ENCODE measurements at places on chromosomes 1 and 21.

DNA sequence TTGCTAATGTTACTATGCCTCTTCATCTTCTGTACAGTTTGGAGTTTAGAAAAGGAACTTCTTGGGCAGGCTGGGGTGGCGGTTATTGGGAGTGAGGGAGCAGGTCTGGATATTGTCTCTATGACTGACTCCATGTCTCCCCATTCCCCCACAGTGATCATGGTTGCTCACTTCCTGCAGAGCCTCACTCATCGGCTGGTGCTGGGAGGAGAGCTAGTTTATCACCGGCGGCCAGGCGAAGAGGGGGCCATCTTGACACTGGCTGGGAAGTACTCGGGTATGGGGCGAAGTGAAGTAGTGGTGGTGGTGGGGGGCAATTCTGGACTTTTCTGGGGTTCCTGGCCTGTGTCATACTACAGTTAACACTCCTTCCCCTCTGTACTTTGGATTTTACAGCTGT, 2.2 kb downstream of the TOMM40L start:
- DNase-seq = no peak

- no peak for DNase-seq
These were observed 16.2 kb upstream of the CACHD1 start for GRCh38 chr1:64453688-64454087.

- DNase-seq = no peak
These were observed 7.1 kb downstream of the SMPDL3B start for GRCh38 chr1:27941671-27942540.

DNA sequence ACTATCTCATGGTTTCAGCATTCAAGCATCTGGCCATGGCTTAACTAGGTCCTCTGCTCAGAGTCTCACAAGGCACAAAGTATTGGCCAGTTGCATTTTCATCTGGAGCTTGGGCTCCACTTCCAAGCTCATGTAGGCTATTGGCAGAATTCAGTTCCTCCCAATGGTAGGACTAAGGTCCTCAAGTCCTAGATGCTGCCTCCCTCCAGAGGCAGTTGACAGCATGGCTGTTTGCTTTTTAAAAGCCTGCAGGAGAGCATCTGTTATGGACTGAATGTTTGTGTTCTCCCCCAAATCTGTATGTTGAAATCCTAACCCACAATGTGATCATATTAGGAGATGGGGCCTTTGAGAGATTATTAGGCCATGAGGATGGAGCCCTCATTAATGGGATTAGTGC, 38.0 kb upstream of the HLX start:
- no peak for DNase-seq

DNA sequence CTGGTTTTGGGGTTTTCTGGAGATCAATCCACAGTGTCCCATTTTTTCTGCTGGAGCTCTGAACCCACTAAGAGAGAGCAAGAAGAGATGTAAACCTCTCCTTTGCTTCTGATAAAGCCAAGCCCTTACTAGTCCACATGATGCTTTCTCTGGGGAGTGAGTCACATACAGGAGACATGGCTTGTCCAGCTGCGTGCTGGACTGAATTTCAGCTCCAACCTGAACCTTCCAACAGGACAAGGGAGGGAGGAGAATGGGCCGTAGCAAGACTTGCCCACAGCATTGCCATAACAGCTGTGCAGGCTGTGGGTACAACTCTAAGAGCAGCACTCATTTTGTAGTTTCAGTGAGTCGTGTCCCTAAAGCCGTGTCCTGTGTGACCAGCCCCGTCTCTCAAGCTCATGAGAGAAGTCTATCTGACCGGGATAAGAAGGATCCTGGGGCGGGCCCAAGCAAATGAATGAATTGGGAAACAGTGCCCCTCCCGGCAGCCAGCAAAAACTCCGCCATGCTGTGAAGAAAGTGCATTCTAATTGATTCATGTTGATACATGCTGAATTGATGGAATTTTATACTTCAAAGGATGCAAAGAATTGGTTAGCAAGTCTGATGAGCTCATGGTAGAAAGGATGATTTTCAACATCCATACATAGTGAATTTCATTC, 195.2 kb downstream of the GABPA start:
- peak; percentile 75 for DNase-seq

DNA sequence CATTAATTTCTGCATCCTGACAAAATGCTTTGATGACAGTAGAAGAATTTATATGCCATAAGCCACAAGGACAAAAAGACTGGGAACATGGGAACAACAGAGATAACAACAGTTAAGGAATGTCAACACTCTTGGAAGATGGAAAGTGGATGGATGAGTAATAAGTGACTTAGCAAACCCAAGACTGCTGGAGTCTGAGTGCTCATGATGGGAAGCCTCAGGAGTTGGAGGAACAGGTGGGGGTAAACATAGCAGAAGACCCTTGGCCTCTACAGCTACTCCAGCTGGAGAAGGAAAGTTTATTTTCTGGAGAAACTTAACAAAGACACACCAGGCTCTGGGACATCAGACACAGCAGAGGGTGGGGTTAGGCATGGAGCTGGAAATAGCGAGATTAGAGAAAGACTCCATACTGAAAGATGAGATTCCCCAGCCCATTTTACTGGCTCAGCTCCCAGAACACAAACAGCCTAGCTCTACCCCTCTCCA, 13.6 kb downstream of the G0S2 start:
- peak; percentile 41 for DNase-seq

GRCh38 chr1:218692808-218693207, 347.7 kb downstream of the TGFB2 start:
- no peak for DNase-seq

DNA sequence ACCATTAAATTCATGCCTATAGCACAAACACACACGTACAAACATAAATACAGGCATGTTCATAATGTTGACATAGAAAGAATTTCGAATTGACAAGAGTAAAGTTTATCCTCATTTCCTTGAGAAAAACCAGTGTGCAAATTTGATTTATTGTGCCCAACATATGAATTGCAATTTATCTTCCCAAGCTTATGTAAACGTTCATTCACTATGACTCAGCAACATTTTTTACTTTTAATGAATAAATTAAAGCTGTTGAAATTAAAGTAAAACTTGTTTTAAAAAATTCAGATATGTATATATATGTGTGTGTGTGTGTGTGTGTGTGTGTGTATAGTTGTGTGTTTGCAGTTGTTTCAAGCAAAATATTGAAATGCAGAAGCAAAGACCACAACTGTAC, 1067.9 kb downstream of the BRINP3 start:
- DNase-seq = no peak

DNA sequence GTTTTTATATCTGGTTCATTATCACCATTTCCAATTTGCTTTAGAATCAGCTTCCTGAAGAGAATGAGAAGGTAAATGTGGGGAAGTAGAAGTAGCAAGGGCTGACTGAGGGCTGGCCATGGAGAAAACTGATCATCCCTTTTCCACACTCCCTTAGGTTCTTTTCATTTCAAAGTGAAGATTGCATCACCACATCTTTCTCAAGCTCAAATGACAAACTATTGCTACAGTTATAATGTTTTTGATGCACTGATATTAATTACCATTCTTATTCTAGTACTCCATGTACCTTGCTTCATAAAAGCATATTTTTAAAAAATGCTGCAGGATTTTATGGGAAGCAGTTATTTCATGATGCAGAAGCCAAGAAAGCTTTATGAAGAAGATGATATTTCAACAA, 7.9 kb upstream of the AK5 start:
- peak; percentile 37 for DNase-seq

DNA sequence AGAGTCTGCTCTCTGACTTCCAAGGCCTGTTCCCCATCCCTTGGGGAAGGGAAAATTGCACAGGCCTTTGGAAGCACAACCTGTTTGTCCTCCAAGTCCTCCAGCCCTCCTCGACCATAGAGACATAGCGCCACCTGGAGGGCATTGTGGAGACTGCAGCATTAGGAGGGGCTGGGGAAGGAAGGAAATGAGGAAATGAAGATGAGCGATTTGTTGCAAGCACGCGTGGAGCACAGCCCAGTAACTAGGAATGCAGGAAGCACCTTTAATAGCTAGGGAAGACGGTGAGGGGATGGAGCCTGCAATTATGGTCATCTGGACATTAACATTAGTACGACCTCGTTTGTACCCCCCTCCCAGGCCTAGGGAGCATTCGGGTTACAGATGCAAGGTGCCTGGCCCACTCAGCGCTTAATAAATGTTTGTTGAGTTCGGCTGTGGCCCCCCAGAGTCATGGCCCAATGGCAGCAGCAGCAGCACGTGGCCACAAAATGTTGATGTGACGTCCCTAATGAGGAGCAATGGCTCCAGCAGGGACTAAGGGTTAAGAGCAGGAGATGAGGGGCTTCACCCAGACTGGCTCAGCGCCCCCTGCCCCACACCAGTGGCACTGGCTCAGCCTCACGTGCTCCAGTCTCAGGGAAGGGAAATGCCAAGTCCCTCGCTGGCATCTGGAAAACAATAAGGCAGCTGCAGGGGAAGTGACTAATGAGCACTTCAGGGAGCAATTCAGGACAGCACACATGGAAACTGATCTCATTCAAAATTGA, 8.0 kb upstream of the CAMK2N1 start:
- DNase-seq = peak; percentile 89

GRCh38 chr1:53918343-53918742, 24.4 kb downstream of the DIO1 start:
- peak; percentile 25 for DNase-seq

DNA sequence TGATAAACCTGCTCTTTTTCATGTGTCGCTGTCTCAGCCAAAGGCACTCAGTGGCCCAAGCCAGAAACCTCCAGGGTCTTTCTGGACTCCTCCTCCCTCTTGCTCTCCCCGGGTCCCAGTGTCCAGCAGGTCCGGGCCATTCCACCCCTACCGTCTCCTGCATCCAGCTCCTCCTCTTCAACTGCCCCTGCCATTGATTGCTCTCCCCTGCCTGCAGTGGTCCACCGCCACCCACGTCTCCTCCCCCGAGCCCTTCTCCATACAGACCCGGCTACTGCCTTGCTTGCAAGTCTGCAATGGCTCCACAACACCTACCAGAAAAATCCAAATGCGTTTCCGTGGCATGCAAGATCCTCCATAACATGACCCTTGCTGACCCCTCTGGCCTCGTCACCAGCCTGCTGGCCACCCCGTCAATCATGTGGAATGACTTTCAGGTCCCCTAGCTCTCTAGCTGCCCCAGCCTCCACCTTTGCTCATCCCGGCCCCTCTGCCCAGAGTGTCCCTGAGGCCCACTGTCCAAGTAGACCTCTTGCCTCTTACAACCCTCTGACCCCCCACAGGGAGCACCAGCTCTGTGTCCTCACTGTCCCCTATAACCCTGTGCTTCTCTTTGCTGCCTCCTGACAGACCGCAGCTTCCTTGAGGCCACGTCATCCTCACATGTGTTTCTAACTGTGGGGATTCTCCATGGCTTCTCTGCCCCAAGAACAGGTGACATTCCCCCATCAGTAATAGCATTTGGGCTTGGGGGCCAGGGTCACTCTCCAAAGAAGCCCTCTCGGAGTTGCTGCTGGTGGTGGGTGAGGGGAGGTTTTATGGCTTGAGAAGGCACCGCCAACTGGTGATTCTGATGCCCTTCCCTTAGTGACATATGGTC, 15.0 kb downstream of the CACNA1S start:
- no peak for DNase-seq

- DNase-seq = no peak
These were observed 115.3 kb downstream of the KIF26B start for GRCh38 chr1:245270063-245270462.

DNA sequence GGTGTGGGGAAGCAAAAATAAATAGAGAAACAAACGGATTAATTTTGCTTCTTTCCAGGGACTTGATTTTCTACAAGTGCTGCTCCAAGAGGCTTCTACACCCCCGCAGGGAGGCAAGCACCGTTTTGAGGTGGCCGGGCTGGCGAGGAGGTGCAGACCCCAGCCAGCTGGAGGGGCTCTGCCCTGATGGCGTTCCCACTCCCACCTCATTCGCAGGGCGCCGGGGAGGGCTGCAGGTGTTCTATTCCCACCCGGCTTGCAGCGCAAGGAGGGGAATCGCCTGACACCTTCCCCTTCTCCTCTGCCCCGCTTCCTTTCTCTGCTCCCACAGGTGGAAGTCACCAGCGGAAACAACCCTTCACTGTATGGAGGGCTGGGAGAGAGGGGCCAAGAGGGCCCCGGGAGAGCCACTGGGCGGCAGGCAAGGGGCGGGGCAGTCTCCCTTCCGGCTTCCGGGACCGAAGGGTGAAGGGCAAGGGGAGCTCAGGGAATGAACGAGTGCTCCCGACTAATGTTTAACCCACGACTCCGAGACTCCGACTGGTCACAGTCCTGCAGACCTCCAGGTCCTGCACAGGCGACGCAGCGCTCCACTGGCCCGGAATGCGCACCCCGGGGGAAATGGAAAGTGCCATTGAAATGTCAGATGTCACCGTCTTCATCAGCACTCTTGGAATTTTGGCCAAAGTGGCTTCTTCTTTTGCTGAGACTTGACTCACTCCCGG, 29.1 kb downstream of the TEX35 start:
- DNase-seq = no peak

GRCh38 chr1:235101558-235102258, 26.9 kb downstream of the TOMM20 start:
- DNase-seq = no peak

- no peak for DNase-seq
These were observed 2.2 kb downstream of the NEGR1 start for GRCh38 chr1:72280131-72280530.

- no peak for DNase-seq
These were observed 66.3 kb upstream of the COG2 start for GRCh38 chr1:230575886-230576500.

- DNase-seq = no peak
These were observed 106.9 kb upstream of the TIAM1 start for GRCh38 chr21:31450980-31451379.

GRCh38 chr1:236492378-236492777, 31.4 kb upstream of the LGALS8 start:
- no peak for DNase-seq

GRCh38 chr1:188988589-188988988, 1489.1 kb downstream of the BRINP3 start:
- DNase-seq = peak; percentile 1

GRCh38 chr1:14080653-14081052, 380.7 kb downstream of the PRDM2 start:
- no peak for DNase-seq

GRCh38 chr1:18951416-18951815, 5.1 kb downstream of the IFFO2 start:
- DNase-seq = no peak

DNA sequence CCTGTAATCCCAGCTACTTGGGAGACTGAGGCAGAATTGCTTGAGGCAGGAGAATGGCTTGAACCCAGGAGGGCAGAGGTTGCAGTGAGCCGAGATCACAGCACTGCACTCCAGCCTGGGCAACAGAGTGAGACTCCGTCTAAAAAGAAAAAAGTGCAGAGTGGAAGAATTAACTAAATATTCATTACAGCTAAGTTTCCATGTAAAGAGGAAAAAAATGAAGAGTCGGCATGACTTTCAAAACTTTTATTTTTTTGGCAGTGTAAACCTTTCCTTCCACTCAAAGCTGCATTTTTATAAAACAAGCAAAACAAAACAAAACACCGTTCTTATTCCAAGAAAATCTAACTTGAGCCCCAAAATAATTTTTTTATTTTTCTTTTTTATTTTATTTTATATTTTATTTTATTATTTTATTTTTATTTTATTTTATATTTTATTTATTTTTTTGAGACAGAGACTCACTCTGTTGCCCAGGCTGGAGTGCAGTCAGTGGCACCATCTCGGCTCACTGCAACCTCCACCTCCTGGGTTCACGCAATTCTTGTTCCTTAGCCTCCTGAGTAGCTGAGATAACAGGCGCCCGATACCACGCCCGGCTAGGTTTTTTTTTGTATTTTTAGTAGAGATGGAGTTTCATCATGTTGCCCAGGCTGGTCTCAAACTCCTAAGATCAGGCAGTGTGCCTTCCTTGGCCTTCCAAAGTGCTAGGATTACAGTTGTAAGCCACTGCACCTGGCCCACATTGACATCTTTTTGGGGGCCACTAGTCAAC, 62.9 kb downstream of the PACC1 start:
- no peak for DNase-seq

GRCh38 chr1:151728151-151729054, 7.1 kb downstream of the RIIAD1 start:
- peak; percentile 39 for DNase-seq
